Activated CD4-positive, alpha-beta T cell treated with anti-CD3 and anti-CD28 coated beads, Interleukin-2, amount 10 ng/mL, durations not matched to agents 7 days and 5 days (primary cell): ENCODE measurements at places on chromosomes 3 and 15. TPM values are rescaled to one million over a fixed set of nuclear protein-coding genes. Genes with fewer than 3 reads are reported as not detected.

Gene TGM4
- not detected for total RNA-seq

DNA sequence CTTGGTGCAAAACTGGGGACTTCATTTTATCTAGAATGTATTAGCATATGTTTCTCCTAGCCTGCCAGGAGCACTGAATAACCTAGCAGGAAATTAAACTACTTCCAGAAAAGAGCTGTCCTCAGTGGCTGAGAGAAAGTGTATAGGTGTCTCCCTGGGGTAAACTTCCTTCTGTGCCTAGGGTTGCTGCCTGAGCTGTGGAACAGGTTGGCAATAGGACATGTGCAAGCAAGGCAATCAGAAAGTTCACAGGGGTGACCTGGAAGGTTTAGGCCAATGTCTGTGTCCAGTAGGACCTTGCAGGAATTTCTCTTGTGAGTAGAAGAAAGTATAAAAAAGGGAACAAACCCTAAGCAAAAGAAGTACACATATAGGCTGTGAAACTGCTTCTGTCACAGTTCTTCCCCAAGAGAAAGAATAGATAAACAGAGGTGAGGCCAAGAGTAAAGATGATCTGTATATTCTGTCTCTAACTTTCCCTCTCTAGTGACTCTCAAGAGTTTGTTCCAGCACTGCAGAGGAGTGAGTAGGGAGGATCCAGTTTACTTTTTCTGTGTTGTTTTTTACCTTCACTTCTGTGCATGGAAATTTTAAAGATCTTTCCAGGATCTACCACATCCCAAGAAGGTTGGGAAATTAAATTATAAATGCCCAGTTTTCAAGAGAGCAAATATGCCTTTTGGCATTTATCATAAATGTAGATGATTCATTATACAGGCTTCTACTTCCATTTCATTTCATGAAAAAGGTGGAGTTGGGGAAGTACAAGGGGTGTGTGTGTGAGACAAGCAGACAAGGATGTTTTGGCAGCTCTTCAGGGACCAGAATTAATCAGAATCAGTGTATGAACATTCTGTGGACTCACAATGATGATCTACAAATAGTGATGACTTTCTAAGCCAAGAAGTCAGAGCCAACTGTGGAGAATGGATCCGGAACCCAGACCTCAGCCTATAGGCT, 155.2 kb downstream of the RBPMS2 start:
- peaks cover 36% of the 10 kb centered on the region for H3K36me3 ChIP-seq
- DNase-seq: no peak
- H3K4me3 ChIP-seq: no peak overlapping the region

GRCh38 chr3:123971406-123971805, 10.4 kb upstream of the CCDC14 start:
- no peak for DNase-seq
- no peaks in the 10 kb centered on the region for H3K4me1 ChIP-seq
- H3K27me3 ChIP-seq: peaks cover 53% of the 10 kb centered on the region
- H3K36me3 ChIP-seq: no peaks in the 10 kb centered on the region
- H3K4me3 ChIP-seq: no peak overlapping the region
- no peak overlapping the region for H3K27ac ChIP-seq

Gene STAB1
- total RNA-seq: 0.15 TPM

DNA sequence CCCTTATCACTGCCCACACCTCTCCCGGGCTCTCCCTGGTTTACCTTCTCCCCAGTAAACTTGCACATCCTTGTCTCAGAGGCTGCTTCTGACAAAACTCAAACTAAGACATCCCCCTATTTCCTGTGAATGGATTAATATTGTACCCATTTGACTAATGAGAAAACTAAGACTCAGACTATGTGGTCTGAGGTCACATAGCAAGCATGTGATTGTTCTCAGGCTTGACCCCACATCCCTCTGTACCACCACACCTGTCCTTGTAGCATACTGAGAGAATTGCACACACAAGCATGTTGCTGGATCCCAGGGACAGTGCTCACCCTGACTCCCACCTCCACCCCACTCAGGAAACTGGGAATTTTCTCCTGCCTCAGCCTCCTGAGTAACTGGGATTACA, 90.7 kb upstream of the HES1 start:
- peaks cover 3% of the 10 kb centered on the region for H3K4me1 ChIP-seq
- H3K27ac ChIP-seq: no peak overlapping the region
- peaks cover 12% of the 10 kb centered on the region for H3K27me3 ChIP-seq
- peaks cover 2% of the 10 kb centered on the region for H3K36me3 ChIP-seq
- no peak overlapping the region for H3K4me3 ChIP-seq

Gene SLC9C1
- not detected for total RNA-seq

Gene ZKSCAN7
- total RNA-seq: 0.56 TPM

Gene EBLN2
- total RNA-seq: 6.3 TPM

- H3K4me3 ChIP-seq: no peak overlapping the region
- no peak overlapping the region for H3K27ac ChIP-seq
- DNase-seq: no peak
- H3K36me3 ChIP-seq: no peaks in the 10 kb centered on the region
These were observed 673.6 kb upstream of the ADAMTS9 start for GRCh38 chr3:65361448-65361847.

Gene PYGO1
- not detected for total RNA-seq

GRCh38 chr3:87127281-87127680, 99.8 kb upstream of the CHMP2B start:
- no peak overlapping the region for H3K27ac ChIP-seq
- no peaks in the 10 kb centered on the region for H3K4me1 ChIP-seq
- H3K36me3 ChIP-seq: no peaks in the 10 kb centered on the region
- DNase-seq: no peak

Gene LRRC2
- total RNA-seq: 0.29 TPM

DNA sequence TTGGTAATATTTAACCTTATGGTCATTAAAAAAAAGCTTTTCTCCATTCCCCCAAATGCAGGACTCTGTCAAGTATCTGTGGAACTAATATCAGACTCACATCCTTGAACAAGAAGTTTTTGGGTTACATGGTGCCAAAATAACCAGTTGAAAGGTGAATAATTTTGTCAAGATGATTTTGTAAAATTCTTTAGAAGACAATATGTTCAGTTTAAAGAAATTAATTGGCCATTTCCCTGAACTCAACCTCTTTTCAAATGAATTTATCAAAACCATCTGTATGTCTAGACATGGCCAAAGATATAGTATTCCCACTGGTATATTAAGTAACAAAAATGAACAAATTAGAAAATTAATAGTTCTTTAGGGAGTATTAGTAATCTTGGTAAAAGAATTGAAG, 280.5 kb downstream of the MBNL1 start:
- no peak overlapping the region for H3K27ac ChIP-seq
- no peaks in the 10 kb centered on the region for H3K4me1 ChIP-seq
- H3K36me3 ChIP-seq: no peaks in the 10 kb centered on the region
- peaks cover 18% of the 10 kb centered on the region for H3K27me3 ChIP-seq
- no peak overlapping the region for H3K4me3 ChIP-seq

DNA sequence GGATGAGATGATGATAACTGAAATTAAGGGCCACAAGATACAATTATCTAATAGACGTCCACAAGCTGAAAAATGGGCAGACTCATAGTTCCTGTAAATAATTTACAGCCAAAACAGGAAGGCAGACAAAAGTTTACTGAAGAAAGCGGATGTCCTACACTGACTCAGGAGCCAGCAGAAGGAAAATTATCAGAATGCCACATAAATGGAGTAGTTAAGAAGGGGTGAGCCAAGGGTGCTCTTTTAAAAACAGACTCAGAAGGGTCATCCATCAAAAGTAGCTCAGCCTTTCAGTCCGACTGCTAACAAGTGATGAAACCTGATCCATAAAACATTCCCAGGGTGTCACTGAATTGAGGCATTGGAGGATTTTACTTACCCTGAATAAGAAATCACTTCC, 39.8 kb downstream of the TUSC7 start:
- no peaks in the 10 kb centered on the region for H3K4me1 ChIP-seq
- H3K4me3 ChIP-seq: no peak overlapping the region

GRCh38 chr15:93179072-93179471, 90.1 kb upstream of the RGMA start:
- no peaks in the 10 kb centered on the region for H3K36me3 ChIP-seq
- DNase-seq: no peak
- H3K4me1 ChIP-seq: no peaks in the 10 kb centered on the region
- no peak overlapping the region for H3K4me3 ChIP-seq
- no peak overlapping the region for H3K27ac ChIP-seq
- peaks cover 7% of the 10 kb centered on the region for H3K27me3 ChIP-seq

Gene PRR20G
- not detected for total RNA-seq

Gene KNSTRN
- total RNA-seq: 63.3 TPM

DNA sequence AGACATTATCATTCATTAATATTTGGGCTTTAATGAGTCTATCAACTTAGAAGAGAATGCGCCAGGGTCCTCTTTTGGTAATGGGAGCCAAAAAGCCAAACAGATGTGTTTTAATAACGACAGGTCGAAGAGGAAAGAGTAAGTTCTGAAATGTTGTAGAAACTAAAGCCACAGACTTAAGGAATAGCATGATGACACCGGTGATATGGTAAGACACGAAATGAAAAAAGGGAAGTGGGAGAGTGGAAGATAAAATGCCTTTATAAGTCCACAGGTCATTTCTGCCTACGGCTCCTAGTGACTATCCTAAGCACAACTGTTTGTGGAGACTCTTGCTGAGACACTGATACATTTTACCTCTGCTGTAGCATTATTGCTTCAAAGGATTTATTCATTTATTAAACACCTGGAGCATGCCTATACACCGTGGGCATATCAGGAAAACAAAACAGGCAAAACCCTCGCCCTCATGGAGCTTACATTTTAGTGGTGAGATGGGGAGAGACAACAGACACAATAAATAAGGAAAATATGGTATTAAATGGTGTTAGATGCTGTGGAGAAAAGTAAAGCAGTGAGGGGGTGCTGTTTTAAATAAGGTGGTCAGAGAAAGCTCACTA, 11.7 kb upstream of the CD47 start:
- no peaks in the 10 kb centered on the region for H3K27me3 ChIP-seq
- peaks cover 34% of the 10 kb centered on the region for H3K4me1 ChIP-seq
- DNase-seq: no peak
- H3K36me3 ChIP-seq: no peaks in the 10 kb centered on the region

GRCh38 chr3:99972380-99973104, 141.8 kb downstream of the FILIP1L start:
- H3K27me3 ChIP-seq: no peaks in the 10 kb centered on the region
- H3K4me3 ChIP-seq: no peak overlapping the region
- no peak overlapping the region for H3K27ac ChIP-seq
- DNase-seq: no peak
- no peaks in the 10 kb centered on the region for H3K36me3 ChIP-seq

Gene GOLGA6A
- total RNA-seq: not detected

Gene TNFAIP8L3
- not detected for total RNA-seq

- peaks cover 82% of the 10 kb centered on the region for H3K36me3 ChIP-seq
- no peaks in the 10 kb centered on the region for H3K27me3 ChIP-seq
- H3K4me1 ChIP-seq: peaks cover 75% of the 10 kb centered on the region
- H3K27ac ChIP-seq: peak overlapping the region; percentile 31
These were observed 7.4 kb downstream of the GLB1 start for GRCh38 chr3:33089515-33089914.

Gene MLF1
- total RNA-seq: 0.87 TPM

Gene UBA5
- 38.0 TPM for total RNA-seq

DNA sequence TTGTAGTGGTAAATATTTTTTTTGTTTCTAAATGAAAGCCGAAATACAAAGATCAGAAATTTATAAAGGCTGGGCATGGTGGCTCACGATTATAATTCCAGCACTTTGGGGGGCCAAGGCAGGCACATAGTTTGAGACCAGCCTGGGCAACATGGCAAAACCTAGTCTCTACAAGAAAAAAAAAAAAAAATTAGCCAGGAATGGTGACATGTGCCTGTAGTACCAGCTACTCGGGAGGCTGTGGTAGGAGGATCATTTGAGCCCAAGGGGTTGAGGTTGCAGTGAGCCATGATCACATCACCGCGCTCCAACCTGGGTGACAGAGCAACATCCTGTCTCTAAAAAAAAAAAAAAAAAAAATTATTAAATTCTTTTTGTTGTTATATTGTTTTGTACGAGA, 6.9 kb downstream of the DENND4A start:
- peaks cover 10% of the 10 kb centered on the region for H3K36me3 ChIP-seq
- H3K4me3 ChIP-seq: no peak overlapping the region
- no peak for DNase-seq

DNA sequence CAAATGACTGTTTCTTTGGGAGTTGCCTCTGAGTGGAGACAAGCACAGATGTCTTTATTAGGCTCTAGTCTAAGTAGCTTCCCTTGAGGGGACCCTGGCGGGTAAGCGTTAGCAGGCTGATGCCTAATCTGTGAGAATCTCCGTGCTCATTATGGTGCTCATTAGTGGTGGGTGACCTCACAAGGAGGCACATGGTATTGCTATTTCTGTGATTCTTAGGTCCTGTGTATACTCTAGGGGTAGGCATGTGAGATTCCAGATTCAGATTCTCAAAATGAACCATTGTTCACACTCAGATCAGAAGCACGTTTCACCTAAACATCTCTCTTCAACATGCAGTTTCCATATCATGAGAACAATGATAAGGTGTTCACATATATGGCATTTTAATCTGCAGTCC, 809.7 kb downstream of the NR2F2 start:
- H3K36me3 ChIP-seq: no peaks in the 10 kb centered on the region
- H3K4me1 ChIP-seq: no peaks in the 10 kb centered on the region
- no peak overlapping the region for H3K27ac ChIP-seq
- no peak overlapping the region for H3K4me3 ChIP-seq

GRCh38 chr3:119087799-119088198, 53.2 kb upstream of the IGSF11 start:
- no peaks in the 10 kb centered on the region for H3K36me3 ChIP-seq
- H3K27ac ChIP-seq: no peak overlapping the region
- H3K27me3 ChIP-seq: peaks cover 7% of the 10 kb centered on the region
- no peaks in the 10 kb centered on the region for H3K4me1 ChIP-seq

Gene IL5RA
- total RNA-seq: not detected

GRCh38 chr15:67149068-67149772, 83.8 kb downstream of the SMAD3 start:
- no peak for DNase-seq
- peak overlapping the region; percentile 76 for H3K27ac ChIP-seq
- peaks cover 34% of the 10 kb centered on the region for H3K36me3 ChIP-seq
- H3K4me3 ChIP-seq: no peak overlapping the region
- H3K4me1 ChIP-seq: peaks cover 81% of the 10 kb centered on the region
- H3K27me3 ChIP-seq: no peaks in the 10 kb centered on the region

Gene SERINC4
- 0.37 TPM for total RNA-seq

Gene FAM3D
- total RNA-seq: not detected

Gene ANKRD63
- 0.17 TPM for total RNA-seq

Gene KPNA4
- total RNA-seq: 53.7 TPM

Gene CISH
- total RNA-seq: 300 TPM

- DNase-seq: no peak
- H3K27ac ChIP-seq: no peak overlapping the region
- peaks cover 36% of the 10 kb centered on the region for H3K27me3 ChIP-seq
- H3K4me3 ChIP-seq: no peak overlapping the region
These were observed 297.3 kb upstream of the THBS1 start for GRCh38 chr15:39283531-39283930.

DNA sequence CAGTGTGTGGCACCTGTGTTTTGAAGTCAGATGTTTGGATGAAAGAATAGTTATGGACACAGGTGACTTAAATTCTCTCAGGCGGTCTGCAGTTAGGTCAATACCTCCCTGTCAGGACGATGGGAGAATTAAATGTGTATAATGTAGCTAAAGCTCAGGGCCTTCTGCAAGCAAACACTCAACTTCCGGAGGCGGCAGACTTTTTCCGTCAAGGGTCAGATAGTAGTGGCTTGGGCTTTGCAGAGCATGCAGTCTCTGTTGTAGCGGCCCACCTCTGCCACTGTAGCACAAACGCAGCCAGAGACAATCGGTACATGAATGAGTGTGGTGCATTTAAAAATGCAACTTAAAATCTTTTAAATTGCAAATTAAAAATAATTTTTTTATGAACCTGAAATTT, 47.4 kb downstream of the CMTM8 start:
- DNase-seq: peak; percentile 20
- H3K4me1 ChIP-seq: peaks cover 35% of the 10 kb centered on the region
- H3K4me3 ChIP-seq: no peak overlapping the region
- H3K27ac ChIP-seq: peak overlapping the region; percentile 81
